ENCODE measurements at places on chromosomes 3 and 15. TPM values are rescaled to one million over a fixed set of nuclear protein-coding genes. Genes with fewer than 3 reads are reported as not detected.

The SEC22A gene
- total RNA-seq = 15.1 TPM

The CLDN18 gene
- not detected for total RNA-seq

The DUOXA2 gene
- total RNA-seq = not detected

The ITPKA gene
- 0.29 TPM for total RNA-seq

The RASGRF1 gene
- not detected for total RNA-seq

The GRM7 gene
- total RNA-seq = not detected

The DNASE1L3 gene
- total RNA-seq = not detected

The FBXO40 gene
- total RNA-seq = not detected

The TFDP2 gene
- total RNA-seq = 26.3 TPM

The WDR5B gene
- total RNA-seq = 5.1 TPM

DNA sequence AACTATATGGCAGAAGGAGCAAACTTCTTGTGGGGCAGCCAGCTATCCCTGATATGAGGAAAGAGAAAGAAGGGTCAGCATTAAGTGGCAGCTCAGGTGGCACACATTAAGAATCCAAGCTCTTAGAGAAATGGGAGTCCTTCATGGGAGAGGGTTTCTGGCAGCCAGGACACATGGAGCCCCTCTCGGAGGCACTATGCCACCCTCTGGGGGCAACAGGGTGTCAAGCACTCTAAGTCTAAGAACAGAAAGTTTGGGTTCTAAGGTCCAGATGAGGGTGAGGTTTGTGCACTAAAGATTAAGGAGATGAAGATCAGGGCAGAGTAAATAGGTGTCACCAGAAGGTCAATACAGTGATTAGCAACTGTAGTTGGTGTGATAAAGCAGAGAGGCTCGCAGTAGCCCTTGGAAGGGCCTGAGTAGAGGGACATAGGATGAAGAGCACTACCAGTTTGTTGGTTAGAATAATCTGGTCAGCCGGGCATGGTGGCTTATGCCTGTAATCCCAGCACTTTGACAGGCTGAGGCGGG, 89.3 kb downstream of the ST6GAL1 start:
- peaks cover 51% of the 10 kb centered on the region for H3K36me3 ChIP-seq
- H3K4me3 ChIP-seq = no peak overlapping the region
- H3K27me3 ChIP-seq = no peaks in the 10 kb centered on the region
- H3K4me1 ChIP-seq = peaks cover 61% of the 10 kb centered on the region
- H3K27ac ChIP-seq = peak overlapping the region; percentile 92

DNA sequence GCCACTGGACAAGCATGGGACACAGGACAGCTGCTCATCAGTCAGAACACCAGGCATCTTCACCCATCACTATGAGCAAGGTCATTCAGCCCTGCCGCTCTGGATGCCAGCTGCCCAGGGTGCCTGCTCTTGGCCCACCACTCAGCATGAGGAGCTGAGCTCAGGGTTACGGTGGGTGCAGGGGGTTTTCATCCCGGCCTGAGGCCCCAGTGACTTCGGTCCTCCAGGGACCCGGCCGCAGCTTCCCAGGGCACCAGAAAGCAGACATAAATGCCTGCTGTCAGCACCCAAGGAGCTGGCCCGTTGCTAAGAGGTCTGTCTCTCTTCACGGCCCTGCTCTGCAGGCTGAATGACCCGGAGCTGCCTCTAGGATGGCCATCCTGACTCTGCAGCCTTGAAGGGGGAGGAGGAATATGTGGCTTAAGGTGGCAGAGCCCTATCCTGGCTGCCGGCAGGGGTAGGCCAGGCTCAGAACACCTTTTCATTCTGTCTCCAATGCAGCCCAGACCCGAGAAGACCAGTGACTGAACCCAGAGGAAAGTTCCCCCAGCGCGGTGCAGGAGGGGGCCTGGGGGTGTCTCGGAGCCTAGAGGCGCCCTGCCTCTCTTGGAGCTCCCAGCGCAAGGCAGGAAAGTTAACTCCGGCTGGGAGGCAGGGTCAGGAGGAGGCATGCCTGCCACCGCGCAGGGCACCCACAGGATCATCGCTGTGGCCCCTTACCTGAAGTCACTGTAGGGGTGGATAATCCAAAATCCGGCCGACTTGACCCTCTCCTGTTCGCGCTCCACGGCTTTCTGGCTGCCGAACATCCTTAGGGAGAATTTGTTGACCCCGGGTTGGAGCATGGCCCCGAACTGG, 1.8 kb downstream of the HCN4 start:
- no peaks in the 10 kb centered on the region for H3K4me1 ChIP-seq
- DNase-seq = no peak
- H3K36me3 ChIP-seq = no peaks in the 10 kb centered on the region
- H3K4me3 ChIP-seq = no peak overlapping the region

- H3K27me3 ChIP-seq = no peaks in the 10 kb centered on the region
- no peak for DNase-seq
- H3K4me3 ChIP-seq = no peak overlapping the region
- peaks cover 58% of the 10 kb centered on the region for H3K36me3 ChIP-seq
Observed at GRCh38 chr15:42955518-42955917, 34.9 kb upstream of the TTBK2 start.

GRCh38 chr3:115081444-115081843, 65.6 kb downstream of the ZBTB20 start:
- no peaks in the 10 kb centered on the region for H3K36me3 ChIP-seq
- H3K27ac ChIP-seq = no peak overlapping the region
- no peaks in the 10 kb centered on the region for H3K4me1 ChIP-seq
- DNase-seq = no peak
- no peak overlapping the region for H3K4me3 ChIP-seq

DNA sequence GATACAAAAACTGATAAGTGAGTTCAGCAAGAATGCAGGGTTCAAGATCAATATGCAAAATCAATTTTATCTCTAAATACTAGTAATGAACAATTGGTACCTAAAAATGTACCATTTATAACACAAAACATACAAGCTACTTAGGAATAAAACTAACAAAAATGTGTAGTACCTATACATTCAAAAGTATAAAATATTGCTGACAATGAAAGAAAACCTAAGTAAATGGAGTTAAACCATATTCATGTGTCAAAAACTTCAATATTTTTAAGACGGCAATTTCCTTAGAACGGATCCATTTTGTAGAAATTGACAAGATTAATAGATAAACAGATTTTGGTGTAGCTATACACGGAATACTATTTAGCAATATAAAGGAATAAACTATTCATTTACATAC, 343.1 kb upstream of the CCDC54 start:
- no peaks in the 10 kb centered on the region for H3K27me3 ChIP-seq
- no peaks in the 10 kb centered on the region for H3K4me1 ChIP-seq
- no peak overlapping the region for H3K27ac ChIP-seq
- DNase-seq = no peak
- H3K36me3 ChIP-seq = no peaks in the 10 kb centered on the region

- no peak overlapping the region for H3K4me3 ChIP-seq
- H3K27me3 ChIP-seq = peaks cover 31% of the 10 kb centered on the region
- DNase-seq = no peak
- no peaks in the 10 kb centered on the region for H3K36me3 ChIP-seq
- no peak overlapping the region for H3K27ac ChIP-seq
- H3K4me1 ChIP-seq = no peaks in the 10 kb centered on the region
Observed at GRCh38 chr15:66838671-66839239, 136.7 kb downstream of the SMAD6 start.

- no peaks in the 10 kb centered on the region for H3K36me3 ChIP-seq
- no peak for DNase-seq
- H3K27me3 ChIP-seq = peaks cover 3% of the 10 kb centered on the region
- no peak overlapping the region for H3K27ac ChIP-seq
- no peaks in the 10 kb centered on the region for H3K4me1 ChIP-seq
Observed at GRCh38 chr3:179852142-179852905, 184.4 kb downstream of the PEX5L start.

- H3K4me1 ChIP-seq = peaks cover 1% of the 10 kb centered on the region
- H3K36me3 ChIP-seq = no peaks in the 10 kb centered on the region
- H3K4me3 ChIP-seq = no peak overlapping the region
- H3K27me3 ChIP-seq = peaks cover 20% of the 10 kb centered on the region
- H3K27ac ChIP-seq = no peak overlapping the region
Observed at GRCh38 chr3:134847349-134847748, 52.3 kb downstream of the EPHB1 start.

DNA sequence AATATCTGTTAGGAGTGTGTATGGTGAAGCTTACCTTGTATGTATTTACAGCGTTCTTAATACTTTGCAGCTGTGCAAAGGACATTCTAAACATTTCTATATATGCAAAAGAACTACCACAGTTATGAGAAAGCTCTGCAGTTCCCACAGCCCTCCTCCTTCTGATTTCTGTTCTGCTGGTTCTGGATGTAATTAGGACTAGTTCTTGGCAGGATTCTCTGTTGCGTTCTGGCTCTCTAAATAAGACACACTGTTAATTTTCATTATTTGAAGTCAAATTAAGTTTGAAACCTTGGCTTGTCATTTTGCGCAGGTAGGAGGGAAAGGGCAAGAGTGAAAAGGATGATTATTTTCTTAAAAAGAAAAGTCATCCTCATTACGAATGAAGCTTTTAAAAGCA, 76.4 kb downstream of the FNDC3B start:
- no peak overlapping the region for H3K4me3 ChIP-seq
- H3K36me3 ChIP-seq = peaks cover 7% of the 10 kb centered on the region
- DNase-seq = no peak
- H3K27ac ChIP-seq = no peak overlapping the region

GRCh38 chr3:158839966-158840365, 38.1 kb downstream of the MFSD1 start:
- H3K27ac ChIP-seq = no peak overlapping the region
- H3K27me3 ChIP-seq = no peaks in the 10 kb centered on the region
- DNase-seq = no peak
- H3K4me1 ChIP-seq = peaks cover 4% of the 10 kb centered on the region

GRCh38 chr3:136805795-136806194, 13.1 kb upstream of the SLC35G2 start:
- H3K4me3 ChIP-seq = no peak overlapping the region
- H3K27me3 ChIP-seq = peaks cover 8% of the 10 kb centered on the region
- no peaks in the 10 kb centered on the region for H3K36me3 ChIP-seq
- peaks cover 3% of the 10 kb centered on the region for H3K4me1 ChIP-seq
- DNase-seq = no peak

GRCh38 chr3:137332297-137332696, 374.5 kb downstream of the IL20RB start:
- H3K4me1 ChIP-seq = no peaks in the 10 kb centered on the region
- no peak for DNase-seq
- no peak overlapping the region for H3K4me3 ChIP-seq
- H3K27ac ChIP-seq = no peak overlapping the region
- no peaks in the 10 kb centered on the region for H3K36me3 ChIP-seq

- no peak overlapping the region for H3K27ac ChIP-seq
- H3K27me3 ChIP-seq = no peaks in the 10 kb centered on the region
- no peak overlapping the region for H3K4me3 ChIP-seq
Observed at GRCh38 chr3:162365066-162365719, 868.6 kb downstream of the OTOL1 start.

DNA sequence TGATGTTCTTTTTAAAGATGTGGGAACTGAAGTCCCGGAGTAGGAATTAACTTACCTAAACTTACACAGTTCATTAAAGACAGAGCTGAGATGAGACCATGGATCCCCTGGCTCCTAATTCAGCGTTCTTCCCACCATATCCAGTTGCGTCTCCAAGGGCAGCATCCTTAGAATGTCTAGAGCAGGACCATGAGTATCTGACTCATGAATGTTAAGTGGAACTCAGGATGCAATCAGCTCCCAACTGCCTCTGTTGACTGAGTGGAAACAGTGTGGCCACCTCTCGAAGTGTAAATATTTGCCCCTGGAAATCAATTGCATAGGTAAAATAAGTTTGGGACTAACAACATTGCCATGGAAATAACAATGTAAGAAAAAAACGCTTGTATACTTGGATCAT, 2.5 kb downstream of the SNTN start:
- H3K4me1 ChIP-seq = no peaks in the 10 kb centered on the region
- H3K4me3 ChIP-seq = no peak overlapping the region
- H3K27me3 ChIP-seq = no peaks in the 10 kb centered on the region
- H3K27ac ChIP-seq = no peak overlapping the region
- no peak for DNase-seq

DNA sequence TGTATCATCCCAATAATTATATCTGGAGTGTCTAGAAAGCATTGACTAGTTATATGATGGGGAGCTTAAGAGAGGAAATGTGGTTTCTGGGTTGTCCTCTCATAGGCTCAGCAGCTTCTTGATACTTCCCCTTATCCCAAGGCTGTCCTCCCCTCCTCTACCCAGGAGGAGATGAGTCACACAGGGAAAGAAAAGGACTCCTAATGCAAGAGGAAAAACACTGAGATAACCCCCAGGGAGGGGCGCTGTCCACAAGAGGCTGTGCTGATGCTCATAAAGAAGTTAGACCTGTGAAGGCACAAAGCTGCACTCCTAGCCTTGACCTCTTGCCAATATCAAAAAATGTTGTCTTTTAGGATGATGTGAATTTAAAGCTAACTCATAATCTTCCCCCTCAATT, 28.8 kb upstream of the GYG1 start:
- H3K36me3 ChIP-seq = no peaks in the 10 kb centered on the region
- no peak overlapping the region for H3K4me3 ChIP-seq
- peaks cover 3% of the 10 kb centered on the region for H3K4me1 ChIP-seq

GRCh38 chr15:92545996-92546395, 109.6 kb downstream of the FAM174B start:
- DNase-seq = no peak
- H3K4me1 ChIP-seq = no peaks in the 10 kb centered on the region
- peaks cover 13% of the 10 kb centered on the region for H3K27me3 ChIP-seq
- no peak overlapping the region for H3K4me3 ChIP-seq

DNA sequence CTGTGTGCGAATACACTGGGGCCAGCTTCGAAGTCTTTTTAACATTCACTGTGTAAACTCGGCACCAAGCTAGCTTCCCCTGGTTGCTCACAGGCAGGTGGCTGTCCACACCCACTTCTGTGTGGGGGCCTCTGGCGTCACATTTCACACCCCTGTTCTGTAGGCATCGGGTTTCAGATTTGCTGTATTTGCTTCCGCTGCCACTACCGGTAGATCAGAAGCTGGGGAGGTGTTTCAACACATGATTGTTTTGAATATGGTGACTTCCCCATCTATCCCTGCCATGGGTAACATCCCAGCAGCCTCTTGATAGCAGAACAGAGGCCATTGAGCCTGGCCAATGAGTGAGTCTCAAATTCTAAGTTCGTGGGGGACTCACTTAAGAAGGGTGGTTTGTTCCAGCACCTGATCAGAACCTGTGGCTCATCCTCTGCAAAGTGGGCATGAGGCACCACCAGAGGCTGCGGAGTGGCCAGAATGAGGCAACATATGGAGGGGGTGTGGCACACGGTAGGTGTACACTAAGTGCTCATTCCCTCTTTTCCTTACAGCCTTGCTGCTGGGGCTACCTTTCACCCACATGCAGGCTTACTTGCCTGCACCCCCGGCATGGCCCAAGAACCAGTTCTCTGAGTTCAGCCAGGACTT, 61.5 kb downstream of the IQSEC1 start:
- no peaks in the 10 kb centered on the region for H3K27me3 ChIP-seq
- peaks cover 36% of the 10 kb centered on the region for H3K36me3 ChIP-seq
- peak overlapping the region; percentile 68 for H3K4me3 ChIP-seq
- peaks cover 96% of the 10 kb centered on the region for H3K4me1 ChIP-seq
- H3K27ac ChIP-seq = peak overlapping the region; percentile 97

GRCh38 chr15:36263666-36264065, 315.8 kb upstream of the CDIN1 start:
- H3K4me1 ChIP-seq = no peaks in the 10 kb centered on the region
- no peaks in the 10 kb centered on the region for H3K36me3 ChIP-seq
- DNase-seq = no peak
- no peaks in the 10 kb centered on the region for H3K27me3 ChIP-seq
